Forelimb muscle (tissue), 1 donor: ENCODE measurements at places on chromosomes 1 and 21. TPM values are rescaled to one million over a fixed set of nuclear protein-coding genes. Genes with fewer than 3 reads are reported as not detected.

Gene TBX15
- polyA plus RNA-seq: 60.9 TPM

Gene VHLL
- not detected for polyA plus RNA-seq

Gene MAP3K21
- polyA plus RNA-seq: 0.20 TPM

Gene GALE
- 25.5 TPM for polyA plus RNA-seq

Gene YBEY
- polyA plus RNA-seq: 23.4 TPM

Gene TDRD5
- not detected for polyA plus RNA-seq

Gene LEFTY2
- polyA plus RNA-seq: 6.4 TPM

Gene FAM151A
- polyA plus RNA-seq: 0.34 TPM

Gene STYXL2
- polyA plus RNA-seq: 136 TPM

Gene RGS4
- polyA plus RNA-seq: 0.85 TPM

Gene RXFP4
- not detected for polyA plus RNA-seq

Gene XCL1
- 0.19 TPM for polyA plus RNA-seq
